ENCODE measurements at places on chromosomes 12 and 14.

GRCh38 chr14:79442786-79443185 lies 768.5 kb downstream of the DIO2 start:
- no peak for DNase-seq

GRCh38 chr12:101772012-101772775 lies 32.9 kb upstream of the SYCP3 start:
- DNase-seq = no peak

DNA sequence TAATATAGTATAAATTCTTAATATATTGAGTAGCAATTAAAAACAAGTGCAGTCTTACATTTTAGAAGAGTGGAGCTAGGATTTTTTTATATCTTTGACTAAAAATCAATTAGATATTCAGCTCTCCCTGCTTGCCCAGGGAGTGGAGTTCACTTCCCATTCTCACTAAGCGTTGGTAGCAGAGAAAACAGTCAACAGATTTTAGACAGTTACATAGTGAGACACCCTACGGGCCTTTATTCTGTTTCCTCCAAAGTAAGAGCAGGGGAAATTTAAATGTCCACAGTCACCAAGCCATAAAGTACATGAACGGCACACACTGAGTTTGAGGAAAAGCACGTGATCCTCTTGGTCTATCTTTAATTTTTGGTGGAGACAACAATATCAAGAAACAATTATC lies 131.6 kb upstream of the PLEKHG7 start:
- no peak for DNase-seq

DNA sequence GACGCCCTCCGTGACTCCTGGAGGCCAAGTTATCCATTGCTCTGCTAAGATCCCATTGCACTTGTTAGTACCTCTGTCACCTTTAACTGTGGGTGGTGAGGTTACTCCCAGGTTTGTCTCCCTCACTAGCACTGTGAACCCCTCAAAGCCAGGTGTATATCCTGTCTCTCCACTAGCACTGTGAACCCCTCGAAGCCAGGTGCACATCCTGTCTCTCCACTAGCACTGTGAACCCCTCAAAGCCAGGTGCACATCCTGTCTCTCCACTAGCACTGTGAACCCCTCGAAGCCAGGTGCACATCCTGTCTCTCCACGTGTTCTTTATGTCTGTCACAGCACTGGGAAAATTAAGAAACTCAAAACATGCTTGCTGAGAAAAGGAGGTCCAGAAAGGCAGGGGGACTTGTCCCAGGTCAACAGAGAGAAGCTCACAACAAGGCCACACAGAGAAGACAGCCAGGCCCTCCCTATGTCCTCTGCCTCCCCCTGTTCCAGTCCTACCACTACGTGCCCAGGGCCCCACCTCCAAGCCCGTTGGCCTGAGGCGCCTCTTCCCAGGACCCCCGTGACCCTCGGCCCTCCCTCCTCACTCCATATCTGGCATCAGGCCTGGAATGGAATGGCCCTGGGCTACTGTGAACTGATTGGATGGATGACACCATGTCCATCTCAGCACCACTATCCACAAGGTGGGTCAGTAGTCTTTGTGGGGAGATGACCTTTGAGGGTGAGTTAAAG lies 26.4 kb upstream of the FKBP4 start:
- DNase-seq = no peak

- DNase-seq = no peak
Observed at GRCh38 chr14:71523630-71524319, 408.5 kb upstream of the RGS6 start.

- no peak for DNase-seq
Observed at GRCh38 chr14:100439781-100440180, 116.6 kb downstream of the SLC25A47 start.

- DNase-seq = no peak
Observed at GRCh38 chr14:88030079-88030478, 25.1 kb downstream of the GPR65 start.

- DNase-seq = no peak
Observed at GRCh38 chr12:120394483-120395367, 25.8 kb upstream of the MSI1 start.

DNA sequence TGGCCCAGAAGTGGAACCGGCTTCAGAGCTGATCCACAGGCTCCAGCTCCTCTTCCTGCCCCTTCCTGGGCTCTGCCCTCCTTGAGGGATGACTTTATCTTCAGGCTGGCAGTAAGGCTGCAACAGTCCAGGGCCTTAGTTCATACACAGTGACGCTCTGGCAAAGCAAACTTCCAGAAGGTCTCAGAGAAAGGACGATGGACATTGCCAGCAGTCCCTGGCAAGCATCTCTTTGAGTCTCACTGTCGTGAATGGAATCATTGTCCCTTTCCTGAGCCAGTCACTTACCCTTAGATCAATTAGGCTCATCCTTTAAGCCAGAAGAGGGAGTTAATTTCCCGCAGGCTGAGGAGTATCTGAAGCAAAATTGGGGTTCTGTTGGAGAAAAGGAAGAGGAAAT lies 8.6 kb downstream of the AK7 start:
- no peak for DNase-seq

DNA sequence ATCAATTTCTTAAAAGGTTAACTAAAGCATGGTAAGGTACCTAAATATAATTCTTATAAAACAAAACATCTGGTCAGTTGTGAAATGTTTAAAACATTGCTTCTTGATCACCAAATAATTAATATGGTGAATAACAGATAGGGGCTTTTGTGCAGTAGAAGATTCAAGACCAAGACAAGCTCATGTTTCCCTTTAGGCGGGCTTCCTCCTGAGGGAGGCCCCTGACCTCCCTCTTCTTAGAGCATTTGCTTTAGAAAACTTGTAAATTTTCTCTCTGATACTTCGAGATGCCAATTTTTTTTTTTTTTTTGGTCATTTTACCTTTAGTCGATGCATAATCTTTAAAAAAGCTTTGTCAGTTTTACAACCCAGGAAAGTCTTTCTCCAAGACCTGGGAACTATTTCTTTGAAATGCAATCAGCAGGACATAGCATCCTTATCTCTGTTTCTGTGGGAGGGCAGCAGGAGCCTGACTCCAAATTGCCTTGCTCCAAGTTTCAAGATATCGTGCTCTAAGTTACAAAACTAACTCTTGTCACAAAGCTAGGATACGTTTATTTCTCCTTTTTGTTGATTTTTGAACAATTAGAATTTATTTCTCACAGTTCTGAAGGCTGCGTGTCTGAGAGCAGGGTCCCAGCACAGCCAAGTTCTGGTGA lies 66.6 kb upstream of the BICD1 start:
- no peak for DNase-seq

- DNase-seq = no peak
Observed at GRCh38 chr14:103949131-103949790, 6.9 kb upstream of the RD3L start.

DNA sequence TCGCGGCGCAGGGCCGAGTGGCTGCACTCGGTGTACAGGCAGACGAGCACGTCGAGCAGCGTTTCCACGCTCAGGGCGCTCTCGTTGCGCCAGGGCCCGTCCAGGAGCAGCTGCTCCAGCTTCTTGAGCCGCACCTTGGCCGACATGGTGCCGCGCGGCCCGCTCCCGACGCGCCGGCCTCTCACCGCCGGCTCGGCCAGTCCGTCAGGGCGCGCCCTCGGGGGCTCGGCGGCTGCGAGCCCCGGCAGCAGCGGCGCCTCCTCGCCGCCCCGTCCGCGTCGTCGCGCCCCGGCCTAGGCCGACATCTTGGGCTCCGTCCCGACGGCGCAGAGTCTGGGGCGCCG lies 349 bp downstream of the CDC42BPB start:
- no peak for DNase-seq

DNA sequence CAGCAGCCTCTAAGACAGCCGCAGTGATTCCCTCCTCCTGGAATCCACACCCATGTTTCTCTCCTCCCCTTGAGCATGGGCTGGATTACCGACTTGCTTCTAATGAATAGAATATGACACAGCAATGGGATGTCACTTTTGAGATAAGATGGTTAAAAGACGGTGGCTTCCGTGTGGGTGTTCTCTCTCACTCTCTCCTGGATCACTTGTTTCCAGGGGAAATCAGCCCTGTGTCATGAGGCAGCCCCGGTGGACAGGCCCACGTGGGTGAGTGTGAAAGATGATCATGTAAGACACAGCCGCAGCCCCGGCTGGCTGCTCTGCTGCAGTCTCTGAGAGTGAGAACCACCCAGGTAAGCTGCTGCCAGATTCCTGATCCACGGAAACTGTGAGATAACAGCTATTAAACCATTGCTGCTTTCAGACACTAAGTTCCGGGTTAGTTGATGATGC lies 10.7 kb downstream of the MOAP1 start:
- DNase-seq = no peak

- DNase-seq = no peak
Observed at GRCh38 chr12:128794661-128795529, 28.9 kb downstream of the SLC15A4 start.

DNA sequence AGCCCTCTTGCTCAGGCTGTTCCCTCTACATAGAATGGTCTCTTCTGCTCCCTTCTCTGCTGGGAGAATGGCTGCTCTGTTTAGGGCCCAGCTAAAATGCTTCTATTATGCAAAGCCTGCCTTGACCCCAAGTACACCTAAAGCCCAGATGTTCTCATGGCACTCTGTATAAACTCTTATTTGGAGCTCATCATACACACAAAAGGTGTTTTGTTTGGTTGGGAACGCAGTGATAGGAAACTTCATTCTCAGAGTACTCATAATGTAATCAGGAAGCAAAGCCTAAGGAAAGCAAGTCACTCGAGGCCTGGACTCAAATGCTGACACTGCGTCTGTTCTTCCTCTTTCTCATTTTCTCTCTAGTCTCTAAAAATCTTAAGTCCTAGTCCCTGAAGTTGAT lies 38.2 kb upstream of the SYCP3 start:
- DNase-seq = no peak

DNA sequence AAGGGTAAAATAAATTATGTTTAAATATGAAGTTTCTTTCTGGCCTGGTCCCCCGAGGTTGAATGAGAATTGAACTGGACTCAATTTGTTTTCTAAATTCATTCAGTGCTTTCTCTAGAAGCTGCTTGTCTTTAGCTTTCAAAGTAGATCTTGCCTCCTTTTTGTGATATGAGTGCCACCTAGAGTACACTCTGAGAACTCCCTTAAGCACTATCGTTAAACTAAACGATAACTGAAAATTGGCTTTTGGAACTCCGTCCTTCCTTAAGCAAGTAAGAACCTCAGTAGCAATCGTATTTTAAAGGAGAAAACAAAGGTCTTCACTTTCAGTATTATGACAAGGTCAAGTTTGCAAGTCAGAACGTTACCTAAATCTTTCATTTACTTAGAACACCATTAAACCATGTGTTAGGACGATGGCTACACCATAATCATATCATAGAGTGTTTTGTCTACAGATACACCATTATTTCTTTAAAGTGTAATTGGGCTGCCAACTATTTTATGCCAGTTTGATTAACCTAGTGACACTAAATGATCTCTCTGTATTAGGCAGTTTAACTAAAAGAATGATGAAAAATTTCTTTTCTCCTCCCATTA lies 364.8 kb downstream of the SNAPC1 start:
- no peak for DNase-seq
